Stimulated activated CD4-positive, alpha-beta T cell treated with anti-CD3 and anti-CD28 coated beads, Interleukin-12 subunit alpha, Interleukin-12 subunit beta, amount 100 ng/mL, for 48 hours (primary cell): ENCODE measurements at places on chromosomes 12 and 14.

DNA sequence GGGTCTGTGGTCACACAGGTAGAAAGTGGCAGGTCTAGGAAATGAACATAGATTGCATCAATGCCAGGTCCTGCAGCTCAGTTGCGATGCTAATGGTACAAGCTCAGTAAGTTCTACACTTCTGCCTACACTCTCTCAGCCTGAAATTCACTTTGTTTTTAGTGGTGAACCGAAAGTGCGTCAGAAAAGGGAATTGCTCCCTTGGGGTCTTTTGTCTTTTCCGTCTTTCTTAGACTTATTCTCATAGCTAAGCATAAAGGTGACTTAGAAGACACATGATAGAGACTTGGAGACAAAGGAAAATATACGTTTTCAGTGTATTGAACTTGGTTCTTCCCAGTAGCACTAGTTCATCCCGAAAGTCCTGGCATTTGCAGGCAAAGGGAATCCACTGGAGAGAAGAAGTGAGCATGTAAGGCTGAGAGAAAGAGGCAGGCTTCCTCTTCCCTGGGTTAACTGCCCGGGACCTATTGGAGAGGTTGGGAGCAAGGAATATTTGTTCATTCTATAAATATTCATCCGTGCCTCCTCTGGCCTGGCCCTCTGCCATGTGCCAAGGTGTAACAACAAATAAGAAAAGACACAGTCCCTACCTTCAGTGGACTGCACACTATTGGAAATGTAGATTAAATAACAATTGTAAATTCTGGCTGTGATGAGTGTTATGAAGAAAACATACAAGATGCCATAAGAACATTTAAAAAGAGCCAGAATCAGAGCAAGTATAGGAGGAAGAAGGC, 785.8 kb downstream of the MED13L start:
- no peak for DNase-seq

DNA sequence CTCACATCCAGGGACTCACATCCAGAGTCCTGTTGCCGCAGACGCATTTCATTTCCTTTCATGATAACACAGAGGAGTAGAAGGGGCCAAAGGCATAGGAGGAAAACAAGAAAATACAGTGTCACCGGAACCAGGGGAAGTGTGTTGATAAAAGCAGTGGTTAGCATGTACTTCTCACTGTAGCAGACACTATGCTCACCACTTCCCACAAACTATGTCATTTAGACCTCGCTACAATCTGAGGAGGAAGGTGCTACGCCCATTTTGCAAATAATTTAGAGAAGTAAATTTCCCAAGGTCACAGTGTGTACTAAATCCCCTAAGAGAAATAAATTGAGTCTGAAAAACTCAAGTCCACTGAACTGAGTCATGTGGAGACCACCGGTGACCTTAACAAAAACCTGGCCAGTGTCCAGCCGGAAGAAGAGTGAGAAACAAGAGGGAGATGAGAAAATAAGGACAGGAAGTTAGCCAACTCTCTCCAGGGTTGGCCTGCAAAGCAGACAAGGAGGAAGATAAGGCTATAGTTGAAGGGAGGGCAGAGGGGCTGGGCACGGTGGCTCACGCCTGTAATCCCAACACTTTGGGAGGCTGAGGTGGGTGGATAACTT, 25.8 kb upstream of the TMCC3 start:
- no peak for DNase-seq

DNA sequence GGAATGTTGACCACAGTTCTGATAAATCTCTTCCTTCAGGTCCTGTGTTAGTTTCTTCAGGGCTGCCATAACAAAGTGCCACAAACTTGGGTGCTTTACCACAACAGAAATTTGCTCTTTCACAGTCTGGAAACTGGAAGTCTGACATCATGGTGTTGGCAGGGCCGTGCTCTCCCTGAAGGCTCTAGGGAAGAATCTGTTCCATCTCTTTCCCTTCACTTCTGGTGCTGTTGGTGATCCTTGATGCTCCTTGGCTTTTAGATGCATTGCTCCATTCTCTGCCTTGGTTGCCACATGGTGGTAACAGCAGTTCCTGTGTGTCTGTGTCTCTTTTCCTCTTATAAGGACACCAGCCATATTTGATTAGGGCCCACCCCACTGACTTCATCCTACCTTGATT, 32.2 kb downstream of the HMGA2 start:
- no peak for DNase-seq

DNA sequence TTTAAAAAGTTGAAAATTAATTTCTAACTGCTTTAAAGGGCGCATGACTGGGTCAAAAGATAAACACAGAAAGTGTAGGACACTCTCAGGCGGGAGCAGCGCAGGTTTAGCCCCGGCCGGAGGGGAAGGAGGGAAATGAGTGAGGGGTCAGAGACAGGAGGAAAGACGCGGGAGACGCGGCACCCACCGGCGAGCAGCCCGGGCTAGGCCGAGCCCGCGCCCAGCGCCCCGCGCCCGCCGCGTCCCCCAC, 591 bp downstream of the GXYLT1 start:
- no peak for DNase-seq

DNA sequence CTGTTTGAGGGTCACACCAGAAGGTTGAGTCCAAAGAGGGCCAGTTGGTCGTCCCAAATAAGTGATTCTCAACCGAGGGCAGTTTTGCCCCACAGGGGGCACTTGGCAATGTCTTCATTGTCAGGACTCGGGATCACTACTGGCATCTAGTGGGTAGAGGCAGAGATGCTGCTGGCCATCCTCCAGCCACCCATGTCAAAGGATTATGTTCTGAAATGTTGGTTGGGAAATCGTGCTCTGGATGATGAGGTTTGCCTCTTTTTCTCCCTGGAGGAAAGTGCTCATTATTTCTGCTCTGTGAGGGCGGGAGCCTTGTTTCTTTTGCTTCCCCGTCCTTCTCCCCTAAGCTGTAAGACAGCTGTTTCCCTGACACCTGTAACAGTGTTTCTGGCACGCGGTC, 3.6 kb downstream of the ZNF839 start:
- DNase-seq: no peak

GRCh38 chr14:68609012-68609411, 183.9 kb downstream of the ZFP36L1 start:
- DNase-seq: no peak

DNA sequence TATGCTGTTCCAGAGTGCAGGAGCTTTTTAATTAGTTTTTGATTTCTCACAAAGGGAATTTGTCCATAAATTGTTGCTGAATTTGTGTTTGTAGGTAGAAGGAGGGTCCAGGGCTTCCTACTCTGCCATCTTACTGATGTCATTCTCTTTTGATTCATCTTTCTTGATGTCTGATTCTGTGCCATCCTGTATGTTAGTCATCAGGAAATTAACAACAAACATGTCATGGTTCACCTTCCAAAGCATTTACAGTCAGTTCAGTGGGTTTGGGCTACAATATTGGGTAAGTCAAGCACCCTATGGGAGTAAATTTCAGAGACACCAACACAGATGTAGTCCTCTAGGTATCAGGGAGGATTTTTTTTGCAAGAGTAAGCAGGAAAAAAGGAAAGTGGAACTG, 135.2 kb upstream of the SLC38A2 start:
- DNase-seq: no peak

DNA sequence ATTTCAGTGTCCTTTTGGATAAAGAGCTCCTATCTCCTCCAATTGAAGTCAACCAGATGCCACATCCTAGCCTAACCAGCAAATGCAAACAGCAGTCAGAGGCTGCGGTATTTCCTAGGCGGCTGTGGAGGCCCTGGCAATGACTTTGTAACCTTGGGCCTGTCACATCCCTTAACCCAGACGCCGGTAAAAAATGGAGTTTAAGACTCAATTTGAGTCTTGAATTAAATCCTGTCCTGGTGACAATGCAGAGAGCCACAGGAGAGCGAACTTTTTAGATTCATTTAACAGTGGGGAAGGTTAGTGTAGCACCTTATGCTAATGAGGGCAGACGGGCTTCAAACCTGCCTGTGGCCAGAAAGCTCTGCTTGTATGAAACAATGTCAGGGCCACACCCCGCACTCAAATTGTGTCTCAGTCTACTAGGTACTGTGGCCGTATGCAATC, 1.3 kb downstream of the C12orf75 start:
- no peak for DNase-seq

- no peak for DNase-seq
These were observed 14.5 kb downstream of the GMFB start for GRCh38 chr14:54474232-54474793.
